ENCODE measurements at places on chromosomes 2 and 18.

DNA sequence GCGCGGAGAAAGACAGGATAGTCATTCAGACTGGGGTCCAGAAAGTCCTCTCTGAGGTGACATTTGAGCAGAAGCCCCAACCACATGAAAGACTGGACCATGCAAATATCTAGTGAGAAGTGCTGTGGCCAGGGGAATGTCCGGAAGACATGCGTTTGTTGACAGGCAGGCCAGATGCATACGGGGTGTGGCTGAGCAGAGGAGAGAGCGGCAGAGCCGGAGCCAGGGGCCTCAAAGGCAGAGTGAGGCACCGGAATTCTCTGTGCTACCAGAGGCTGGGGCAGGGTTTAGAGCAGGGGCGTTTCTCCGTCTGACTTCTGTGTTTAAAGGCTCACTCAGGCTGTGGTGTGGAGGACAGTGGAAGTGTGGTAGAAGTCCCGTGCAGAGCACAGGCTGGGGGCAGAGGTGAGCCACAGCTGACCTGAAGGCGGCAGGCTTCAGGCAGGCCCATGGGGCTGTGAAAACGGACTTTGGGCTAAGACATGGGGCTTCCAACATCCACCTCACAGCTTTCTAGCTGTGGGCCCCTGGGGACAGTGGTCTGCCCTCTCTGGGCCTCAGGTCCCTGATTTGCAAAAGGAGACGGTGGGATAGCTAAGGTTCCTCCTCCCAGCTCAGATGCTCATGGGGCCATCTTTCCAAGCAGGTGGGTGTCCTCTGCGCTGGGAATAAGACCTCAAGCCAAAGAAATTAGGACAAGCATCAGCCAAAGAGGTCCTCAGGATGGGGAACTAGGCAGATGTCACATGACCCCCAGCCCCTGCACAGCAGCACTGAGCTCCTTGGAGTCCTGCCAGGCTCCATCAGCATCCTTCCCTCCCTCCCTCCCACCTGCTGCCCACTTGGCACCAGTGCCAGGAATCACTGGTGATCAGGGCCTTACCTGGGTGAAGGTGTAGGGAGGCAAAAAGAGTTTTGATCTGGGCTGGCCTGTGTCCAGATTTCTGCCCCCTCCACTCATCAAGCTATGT, 11.2 kb downstream of the RUFY4 start:
- no peak for DNase-seq

DNA sequence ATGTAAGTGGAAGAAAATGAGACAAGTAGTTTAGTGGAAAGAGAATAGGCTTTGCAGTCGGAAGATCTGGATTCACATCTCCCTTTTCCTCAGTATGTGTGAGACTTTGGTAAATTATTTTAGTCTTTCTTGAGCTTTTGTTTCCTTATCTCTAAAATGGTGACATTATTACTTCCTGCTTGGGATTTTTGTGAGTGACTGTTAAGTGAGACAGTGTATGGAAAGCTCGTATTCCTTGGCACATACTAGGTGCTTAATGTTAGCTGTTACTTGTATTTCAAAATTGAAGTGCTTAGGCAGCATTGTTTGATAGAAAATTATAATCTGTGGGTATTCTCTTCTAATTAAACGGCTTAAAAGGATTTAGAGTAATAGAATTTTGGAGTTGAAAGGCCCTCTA, 2.0 kb downstream of the ZNF638 start:
- no peak for DNase-seq

- DNase-seq, result no peak
Observed at GRCh38 chr2:83587309-83587708, 871.8 kb downstream of the SUCLG1 start.

GRCh38 chr2:144239306-144239705, 280.6 kb downstream of the ZEB2 start:
- DNase-seq, result no peak

DNA sequence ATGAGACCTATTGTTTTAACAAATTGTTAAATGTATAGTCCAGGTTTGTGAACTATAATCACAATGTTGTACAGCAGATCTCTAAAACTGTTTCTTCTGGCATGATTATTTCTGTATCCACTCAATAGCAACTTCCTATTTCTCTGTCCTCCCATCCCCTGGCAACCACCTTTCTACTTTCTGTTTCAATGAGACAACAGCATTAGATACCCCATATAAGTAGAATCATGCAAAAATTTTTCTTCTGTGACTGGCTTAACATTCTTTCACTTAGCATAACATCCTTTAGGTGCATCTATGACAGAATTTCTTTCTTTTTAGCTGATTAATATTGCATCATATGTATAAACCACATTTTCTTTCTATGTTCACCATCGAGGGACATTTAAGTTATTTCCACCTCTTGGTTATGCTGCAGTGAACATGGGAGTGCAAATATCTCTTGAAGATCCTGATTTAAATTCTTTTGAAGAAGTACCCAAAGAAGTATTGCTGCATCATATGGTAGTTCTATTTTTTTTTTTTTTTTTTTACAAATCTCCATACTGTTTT, 713.5 kb downstream of the LRP1B start:
- no peak for DNase-seq

GRCh38 chr2:120559401-120559800, 176.3 kb upstream of the GLI2 start:
- no peak for DNase-seq

DNA sequence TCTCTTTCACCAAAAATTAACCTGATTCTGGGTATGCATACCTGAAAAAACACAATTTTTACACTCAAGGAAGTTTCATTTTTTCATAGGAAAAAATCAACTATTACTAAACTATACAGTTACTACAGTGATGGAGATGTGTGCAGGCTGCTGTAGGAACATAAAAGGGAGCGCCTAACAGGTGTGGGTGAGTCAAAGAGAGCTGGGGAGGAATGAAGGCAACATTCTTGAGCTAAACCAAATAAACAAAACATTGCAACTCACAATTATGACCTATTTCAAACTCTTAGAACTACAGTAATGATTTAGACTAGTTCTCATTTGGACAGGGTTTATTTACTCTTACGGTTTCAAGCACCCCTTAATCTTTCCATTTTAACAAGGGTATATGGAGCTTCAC, 13.4 kb upstream of the CLASP1 start:
- DNase-seq, result no peak

DNA sequence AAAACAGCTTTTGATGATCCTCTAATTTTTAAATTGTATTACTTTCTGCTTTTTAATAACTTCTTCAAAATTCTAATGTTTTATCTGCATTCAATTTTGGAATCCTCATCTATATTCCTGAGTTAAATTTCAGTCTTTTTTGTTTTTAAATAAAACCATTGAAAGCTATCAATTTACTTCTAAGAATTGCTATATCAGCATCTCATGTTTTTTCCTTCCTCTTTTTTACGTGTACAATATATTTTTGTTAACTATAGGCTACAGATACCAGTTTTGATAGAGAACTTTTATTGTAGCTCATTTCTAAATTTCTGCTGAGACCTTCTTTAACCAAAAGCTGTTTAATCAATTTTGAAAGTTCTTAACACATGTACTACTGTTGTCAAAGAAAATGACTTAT, 84.5 kb downstream of the SS18 start:
- no peak for DNase-seq

DNA sequence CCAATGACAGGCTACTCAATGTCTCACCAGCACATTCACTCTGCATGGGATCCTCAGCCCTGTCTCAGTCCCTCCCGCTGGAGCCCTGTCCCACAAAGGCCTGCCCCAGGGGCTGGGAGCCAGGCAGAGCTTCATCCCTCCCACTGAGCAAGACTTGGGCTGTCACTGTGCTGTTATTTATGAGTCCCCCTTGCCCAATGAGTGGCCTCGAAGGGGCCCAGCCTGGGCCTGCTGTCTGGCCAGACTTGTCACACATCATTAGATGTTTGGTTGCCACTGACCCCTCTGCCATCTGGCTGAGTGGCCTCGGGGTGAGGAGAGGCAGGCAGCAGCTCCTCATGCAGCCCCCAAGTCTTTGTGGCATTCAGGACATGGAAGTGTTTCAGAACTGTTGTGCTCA, 330.6 kb upstream of the SKOR2 start:
- DNase-seq, result no peak

GRCh38 chr2:48738806-48739205, 16.7 kb downstream of the LHCGR start:
- no peak for DNase-seq

GRCh38 chr2:240955306-240956170, 42.9 kb upstream of the SNED1 start:
- no peak for DNase-seq

- no peak for DNase-seq
Observed at GRCh38 chr18:5466256-5466655, 77.5 kb downstream of the EPB41L3 start.

GRCh38 chr2:26284132-26284531, 39.4 kb downstream of the HADHB start:
- no peak for DNase-seq

- DNase-seq, result no peak
Observed at GRCh38 chr18:70994116-70994515, 705.3 kb downstream of the SOCS6 start.

- DNase-seq, result no peak
Observed at GRCh38 chr18:51100385-51101120, 70.5 kb downstream of the SMAD4 start.

DNA sequence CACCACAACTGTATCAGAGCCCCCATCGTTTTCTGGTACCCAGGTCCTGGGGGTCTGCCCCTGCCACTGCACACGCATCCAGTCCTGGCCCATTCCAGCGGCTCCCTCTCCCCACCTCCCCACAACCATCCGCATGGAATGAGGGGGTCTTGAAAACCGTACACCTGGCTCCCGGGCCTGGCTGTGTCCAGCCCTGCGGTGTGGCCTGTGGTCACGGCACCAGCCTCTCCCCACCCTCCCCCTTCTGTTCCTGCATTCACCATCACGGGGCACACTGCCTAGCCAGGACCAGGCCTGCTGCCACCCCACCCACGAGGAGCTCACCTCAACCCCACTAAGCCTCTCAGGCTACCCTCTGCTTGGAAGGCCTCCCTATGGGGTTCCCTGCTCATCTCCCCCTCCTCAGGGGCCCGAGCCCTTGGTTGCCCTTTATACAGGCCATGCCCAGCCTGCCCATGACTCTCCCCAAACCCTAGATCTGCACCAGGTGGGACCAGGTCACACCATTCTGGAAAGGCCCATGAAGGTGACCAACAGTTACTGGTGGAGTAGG, 11.4 kb downstream of the GPR35 start:
- no peak for DNase-seq

GRCh38 chr2:174836377-174836994, 72.2 kb upstream of the CHRNA1 start:
- DNase-seq, result no peak

- no peak for DNase-seq
Observed at GRCh38 chr2:160384791-160385190, 108.8 kb downstream of the RBMS1 start.

GRCh38 chr18:26406854-26407517, 141.4 kb downstream of the KCTD1 start:
- no peak for DNase-seq

DNA sequence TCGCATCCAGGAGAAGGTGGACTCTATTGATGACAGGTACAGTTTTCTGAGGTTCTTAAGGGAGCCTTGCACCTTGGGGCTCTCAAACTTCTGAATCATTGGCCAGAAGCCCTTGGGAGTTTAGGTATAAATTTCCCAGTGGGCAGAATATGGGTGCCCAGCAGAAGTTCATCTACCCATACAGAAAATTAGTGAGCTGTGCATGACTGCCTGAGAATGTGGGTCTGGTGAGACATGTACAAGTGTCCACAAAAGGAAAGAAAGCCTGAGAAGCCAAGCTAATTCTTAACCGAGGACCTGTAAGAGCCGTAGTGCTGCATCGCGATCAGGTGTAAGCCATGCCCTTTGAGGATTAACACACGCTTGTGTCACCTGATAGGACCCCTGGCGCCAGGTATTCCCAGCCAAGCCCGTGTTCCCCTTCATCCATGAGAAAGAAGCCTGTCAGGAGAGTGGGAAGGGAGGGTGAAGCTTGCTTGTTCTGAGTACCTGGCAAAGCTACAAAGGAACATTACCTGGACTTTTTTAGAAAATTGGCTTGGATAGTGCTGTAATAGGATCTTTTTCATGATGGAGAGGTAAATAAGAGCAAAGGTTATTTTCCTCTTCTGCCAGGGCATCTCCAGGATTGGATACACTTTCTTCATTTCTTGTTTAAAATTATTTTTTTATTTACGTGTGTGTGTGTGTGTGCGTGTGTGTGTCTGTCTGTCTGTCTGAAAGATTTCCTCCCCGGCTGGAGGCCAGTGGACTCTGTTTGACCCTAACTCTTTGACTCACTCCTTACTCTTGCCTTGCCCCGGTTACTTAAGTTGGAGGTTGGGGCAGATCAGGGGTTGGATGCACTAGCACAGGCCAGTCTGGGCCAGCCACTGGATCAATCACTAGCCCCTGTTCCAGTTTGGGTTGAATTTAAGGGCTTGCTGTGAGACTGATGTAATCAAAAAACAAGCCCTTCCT, 90.4 kb upstream of the EML6 start:
- DNase-seq, result no peak

DNA sequence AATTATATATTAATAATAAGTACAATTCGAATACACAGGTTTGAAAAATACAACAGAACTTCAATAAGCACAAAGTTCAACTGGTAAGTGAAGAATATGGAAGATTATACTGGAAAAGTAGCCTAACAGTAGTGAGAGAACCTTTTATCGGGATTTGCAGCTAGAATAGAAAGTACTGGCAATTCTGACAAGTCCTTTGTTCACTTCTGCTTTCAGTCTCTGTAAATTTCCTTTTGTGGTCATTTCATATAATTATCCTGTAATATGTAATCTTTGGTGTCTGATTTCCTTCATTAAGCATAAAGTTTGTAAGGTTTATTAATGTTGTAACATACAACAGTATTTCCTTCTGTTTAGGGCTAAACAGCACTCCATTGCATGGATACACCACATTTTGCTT, 67.2 kb downstream of the CUL3 start:
- no peak for DNase-seq

DNA sequence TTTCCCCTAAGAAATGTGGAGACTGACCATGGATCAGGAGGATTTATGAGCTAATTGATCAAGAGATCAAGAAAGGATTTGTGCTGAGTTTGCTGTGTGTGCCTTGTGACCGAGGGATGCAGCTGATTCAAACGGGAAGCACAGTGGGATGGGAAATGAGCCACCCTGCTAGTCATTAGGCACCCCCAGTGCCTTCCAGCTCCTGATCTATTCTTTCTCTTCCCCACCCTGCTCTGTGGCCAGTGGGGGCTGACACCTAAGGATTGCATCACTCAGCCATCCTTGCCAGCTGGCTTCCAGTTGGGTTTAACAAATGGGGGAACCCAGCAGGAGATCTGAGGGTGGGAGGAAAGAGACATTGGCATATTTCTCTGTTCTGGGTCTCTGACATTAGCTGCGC, 132.2 kb upstream of the CXCR4 start:
- no peak for DNase-seq

DNA sequence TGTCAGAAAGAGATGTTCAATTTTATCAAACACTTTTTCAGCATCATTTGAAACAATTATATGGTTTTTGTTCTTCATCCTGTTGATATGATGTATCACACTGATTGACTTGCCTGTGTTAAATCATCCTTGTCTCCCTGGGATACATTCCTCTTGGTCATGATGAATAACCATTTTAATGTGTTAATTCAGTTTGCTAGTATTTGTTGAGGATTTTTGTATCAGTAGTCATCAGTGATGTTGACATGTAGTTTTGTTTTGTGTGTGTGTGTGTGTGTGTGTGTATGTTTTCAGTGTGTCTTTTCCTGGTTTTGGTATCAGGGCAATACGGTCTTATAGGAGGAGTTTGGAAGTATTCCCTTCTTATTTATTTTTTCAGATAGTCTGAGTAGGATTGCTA, 325.4 kb downstream of the ZNF804A start:
- no peak for DNase-seq

- peak; percentile 41 for DNase-seq
Observed at GRCh38 chr2:84856787-84857186, 24.1 kb downstream of the TRABD2A start.
